ENCODE measurements at places on chromosomes 1 and 21. TPM values are rescaled to one million over a fixed set of nuclear protein-coding genes. Genes with fewer than 3 reads are reported as not detected.

The HTR6 gene
- 0.41 TPM for total RNA-seq

The S100A8 gene
- 31.5 TPM for total RNA-seq

The FYB2 gene
- total RNA-seq, result not detected

The SYPL2 gene
- total RNA-seq, result 6.1 TPM

The XKR8 gene
- 6.8 TPM for total RNA-seq

The CFAP74 gene
- total RNA-seq, result not detected

The OBSCN gene
- total RNA-seq, result 22.3 TPM

The SPRR1B gene
- not detected for total RNA-seq

The TSTD1 gene
- total RNA-seq, result 19.9 TPM

The CACNA1S gene
- total RNA-seq, result not detected

The PLXNA2 gene
- 30.2 TPM for total RNA-seq

The HTR1D gene
- total RNA-seq, result not detected

The ETS2 gene
- total RNA-seq, result 226 TPM

The FAAH gene
- total RNA-seq, result 21.9 TPM

The TMEM82 gene
- total RNA-seq, result not detected

The CHI3L2 gene
- 5.9 TPM for total RNA-seq

The SLAMF6 gene
- total RNA-seq, result 1.2 TPM

The TAS1R1 gene
- total RNA-seq, result 0.81 TPM

The ZBTB48 gene
- total RNA-seq, result 20.7 TPM

The FAM72D gene
- total RNA-seq, result not detected

The UBE2U gene
- not detected for total RNA-seq

The NOS1AP gene
- 12.2 TPM for total RNA-seq

The CFH gene
- 467 TPM for total RNA-seq

The TGFBR3 gene
- 60.8 TPM for total RNA-seq

The MXRA8 gene
- total RNA-seq, result 326 TPM

The COL8A2 gene
- 126 TPM for total RNA-seq

The ZNF648 gene
- total RNA-seq, result not detected

The LRP8 gene
- 24.1 TPM for total RNA-seq

The LCE1F gene
- total RNA-seq, result not detected

The SNIP1 gene
- total RNA-seq, result 26.2 TPM

The EXTL1 gene
- 1.6 TPM for total RNA-seq

The TLCD4 gene
- 9.9 TPM for total RNA-seq

The SV2A gene
- 24.3 TPM for total RNA-seq

The TPTE gene
- not detected for total RNA-seq

The IL20 gene
- not detected for total RNA-seq

The VWA1 gene
- total RNA-seq, result 23.6 TPM

The RGS7 gene
- total RNA-seq, result not detected

The IQCC gene
- not detected for total RNA-seq

The RAVER2 gene
- 18.3 TPM for total RNA-seq

The IVL gene
- total RNA-seq, result 0.27 TPM

The CD84 gene
- 12.7 TPM for total RNA-seq

The ATAD3C gene
- not detected for total RNA-seq

The EXO5 gene
- 2.8 TPM for total RNA-seq

The BRDT gene
- total RNA-seq, result not detected

The CD244 gene
- 0.78 TPM for total RNA-seq

The CYYR1 gene
- 15.8 TPM for total RNA-seq

The BCL2L15 gene
- total RNA-seq, result 0.14 TPM

The OR14I1 gene
- total RNA-seq, result not detected

The MROH9 gene
- total RNA-seq, result not detected

The KCNT2 gene
- 23.6 TPM for total RNA-seq

The JAM2 gene
- 20.9 TPM for total RNA-seq

The OPRD1 gene
- total RNA-seq, result not detected

The TMEM125 gene
- total RNA-seq, result not detected

Measured in thoracic aorta (tissue), 2 donors.